ENCODE measurements at places on chromosomes 16 and 17.
A peak's percentile ranks its signal among the peaks of the same experiment; 100 is the strongest.

DNA sequence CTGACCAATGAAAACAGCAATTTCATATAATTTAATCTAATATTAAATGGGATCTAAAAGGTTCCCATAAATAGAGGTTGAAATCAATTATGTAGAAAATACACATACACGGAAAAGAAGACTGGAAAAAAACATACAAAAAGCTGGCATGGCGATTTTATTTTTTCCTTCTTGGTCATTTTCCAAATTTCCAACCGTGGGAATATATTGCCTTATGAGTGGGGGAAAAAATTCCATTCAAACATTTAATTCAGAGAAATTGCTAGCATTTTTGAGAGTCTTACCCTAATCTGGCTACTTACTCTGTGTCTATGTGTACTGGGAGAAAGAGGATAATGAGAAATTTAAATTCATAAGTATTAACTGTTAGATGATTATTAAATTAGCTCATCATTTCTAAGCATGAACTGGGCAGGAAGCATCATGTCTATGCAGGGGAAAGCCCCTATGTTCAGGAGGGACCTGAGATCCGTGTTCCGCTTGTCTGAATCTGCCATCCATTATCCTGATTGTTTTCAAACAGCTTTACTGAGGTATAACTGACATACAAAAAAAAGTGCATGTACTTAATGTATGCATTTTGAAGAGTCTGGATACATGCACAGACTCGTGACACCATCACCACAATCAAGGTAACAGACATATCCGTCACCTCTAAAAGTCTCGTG is 145.2 kb downstream of the XYLT1 start:
- DNase-seq: no peak

DNA sequence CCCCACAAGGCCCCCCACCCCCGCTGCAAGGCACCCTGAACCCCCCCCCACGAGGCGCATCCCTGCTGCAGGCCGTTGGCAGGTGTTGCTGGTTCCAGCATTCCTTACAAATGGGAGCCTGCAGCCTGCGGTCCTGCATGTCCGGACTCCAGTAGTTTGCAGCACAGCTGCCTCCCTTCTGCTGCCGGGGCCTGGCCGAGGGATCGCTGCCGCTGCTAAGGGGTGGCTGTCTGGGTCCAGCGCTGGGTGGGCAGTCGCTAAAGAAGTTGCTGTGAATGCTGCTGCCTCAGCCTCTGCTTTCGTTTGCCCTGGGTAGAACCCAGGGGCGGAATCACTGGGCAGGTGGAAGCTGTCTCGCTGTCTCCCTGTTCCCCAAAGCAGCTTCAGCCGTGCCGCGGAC is 11.8 kb downstream of the UTS2R start:
- DNase-seq: no peak

GRCh38 chr17:42087736-42088705 is 10.3 kb downstream of the ZNF385C start:
- no peak for DNase-seq

DNA sequence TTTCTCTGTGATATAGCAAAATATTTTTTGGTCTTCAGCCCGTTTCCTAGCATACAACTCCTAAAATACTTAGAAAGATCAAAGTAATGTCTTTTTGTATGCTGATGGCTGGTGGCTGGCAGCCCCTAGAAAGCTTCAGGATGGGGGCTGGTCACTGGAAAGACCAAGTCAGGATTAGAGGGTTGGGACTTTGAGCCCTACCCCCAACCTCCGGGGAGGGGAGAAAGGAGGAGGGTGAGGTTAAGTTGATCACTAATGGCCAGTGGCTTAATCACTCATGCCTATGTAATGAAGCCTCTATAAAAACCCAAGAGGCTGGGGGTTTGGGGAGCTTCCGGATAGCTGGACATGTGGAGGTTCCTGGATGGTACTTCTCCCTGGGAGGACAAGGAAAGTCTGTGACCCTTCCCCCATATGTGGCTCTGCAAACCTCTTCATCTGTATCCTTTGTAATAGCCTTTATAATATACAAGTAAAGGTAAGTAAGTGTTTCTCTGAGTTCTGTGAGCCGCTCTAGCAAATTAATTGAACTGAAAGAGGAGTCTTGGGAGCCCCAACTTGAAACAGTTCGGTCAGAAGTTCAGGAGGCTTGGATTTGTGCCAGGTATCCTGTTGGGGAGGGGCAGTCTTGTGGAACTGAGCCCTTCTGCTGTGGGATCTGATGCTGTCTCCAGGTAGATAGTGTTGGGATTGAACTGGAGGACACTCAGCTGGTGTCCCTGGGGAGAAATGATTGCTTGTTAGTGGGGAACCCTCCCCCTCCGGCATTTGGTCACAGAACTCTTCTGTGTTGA is 3.5 kb downstream of the SLC7A6 start:
- no peak for DNase-seq

- DNase-seq: no peak
Observed at GRCh38 chr17:40612599-40613244, 34.9 kb downstream of the SMARCE1 start.

GRCh38 chr17:27477050-27477888 is 21.0 kb downstream of the KSR1 start:
- DNase-seq: no peak

GRCh38 chr17:64306850-64307463 is 43.9 kb upstream of the TEX2 start:
- peak; percentile 60 for DNase-seq

- DNase-seq: no peak
Observed at GRCh38 chr16:50272687-50273381, 6.5 kb downstream of the ADCY7 start.

GRCh38 chr17:8314797-8315763 is 5.0 kb downstream of the ARHGEF15 start:
- DNase-seq: no peak

- peak; percentile 93 for DNase-seq
Observed at GRCh38 chr16:30409125-30410060, 2.0 kb downstream of the ZNF771 start.

DNA sequence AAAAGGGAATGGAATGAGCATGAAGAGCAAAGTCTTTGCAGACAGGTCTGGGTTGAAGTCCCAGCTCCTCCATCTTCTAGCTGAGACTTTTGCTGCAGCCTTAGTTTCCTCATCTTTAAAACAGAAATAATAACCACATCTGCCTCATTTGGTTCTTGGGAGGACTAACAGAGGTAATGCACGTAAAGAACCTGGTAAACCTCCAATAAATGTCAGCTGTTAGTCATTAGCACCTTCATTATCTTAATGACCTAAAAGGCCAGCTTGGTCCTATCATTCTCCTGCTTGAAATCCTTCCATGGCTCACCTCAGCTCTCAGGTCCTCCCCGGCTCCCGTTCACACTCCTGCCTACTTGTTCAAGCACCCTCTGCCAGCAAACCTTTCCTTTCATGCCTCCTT is 51.8 kb downstream of the SKAP1 start:
- DNase-seq: no peak

- DNase-seq: no peak
Observed at GRCh38 chr16:30355954-30356308, 823 bp upstream of the CD2BP2 start.

- no peak for DNase-seq
Observed at GRCh38 chr16:70444249-70445063, 5.6 kb upstream of the ST3GAL2 start.
